Activated CD4-positive, alpha-beta T cell treated with anti-CD3 and anti-CD28 coated beads for 1 hour (primary cell): ENCODE measurements at places on chromosomes 16 and 17.

- no peak for DNase-seq
Observed at GRCh38 chr16:57389087-57389468, 15.5 kb upstream of the CCL17 start.

DNA sequence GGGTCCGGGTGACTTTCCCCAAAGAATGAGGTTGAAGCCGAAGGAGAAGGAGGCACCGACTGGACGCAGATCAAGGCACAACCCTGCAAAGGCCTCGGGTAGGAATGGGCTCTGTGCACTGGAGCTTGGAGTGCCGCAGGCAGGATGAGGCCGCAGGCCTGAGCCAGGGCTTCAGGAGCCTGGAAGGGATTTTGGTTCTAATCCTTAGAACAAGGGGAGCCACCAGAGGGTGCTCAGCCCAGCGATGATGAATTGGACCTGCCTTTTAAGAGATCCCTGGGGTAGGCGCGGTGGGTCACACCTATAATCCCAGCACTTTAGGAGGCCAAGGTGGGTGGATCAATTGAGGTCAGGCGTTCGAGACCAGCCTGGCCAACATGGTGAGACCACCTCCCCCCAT lies 8.1 kb downstream of the CIBAR2 start:
- no peak for DNase-seq

DNA sequence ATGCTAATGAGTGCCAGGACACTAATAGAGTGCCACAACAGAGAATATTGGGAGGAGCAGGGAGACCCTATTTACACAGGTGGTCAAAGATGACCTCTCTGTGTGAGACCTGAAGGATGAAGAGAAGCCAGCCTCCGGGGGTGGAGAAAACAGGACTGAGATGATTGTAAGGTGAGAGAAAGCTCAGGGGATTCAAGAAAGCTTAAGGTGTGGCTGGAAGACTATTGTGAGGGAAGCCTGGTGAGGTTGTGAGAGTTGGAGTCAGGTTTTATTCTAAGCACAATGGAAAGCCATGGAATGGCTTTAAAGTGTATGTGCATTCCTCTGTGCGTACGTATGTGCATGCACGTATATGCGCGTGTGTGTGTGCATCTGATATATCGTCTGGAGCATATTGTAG lies 10.4 kb upstream of the MARCHF10 start:
- DNase-seq, result no peak

GRCh38 chr16:49854796-49855203 lies 1.1 kb downstream of the ZNF423 start:
- DNase-seq, result no peak
